ENCODE measurements at places on chromosomes 2 and 18.

GRCh38 chr2:217404236-217404760 lies 544.4 kb upstream of the TNP1 start:
- no peak for DNase-seq

GRCh38 chr2:192025637-192026036 lies 169.1 kb downstream of the TMEFF2 start:
- DNase-seq = no peak

DNA sequence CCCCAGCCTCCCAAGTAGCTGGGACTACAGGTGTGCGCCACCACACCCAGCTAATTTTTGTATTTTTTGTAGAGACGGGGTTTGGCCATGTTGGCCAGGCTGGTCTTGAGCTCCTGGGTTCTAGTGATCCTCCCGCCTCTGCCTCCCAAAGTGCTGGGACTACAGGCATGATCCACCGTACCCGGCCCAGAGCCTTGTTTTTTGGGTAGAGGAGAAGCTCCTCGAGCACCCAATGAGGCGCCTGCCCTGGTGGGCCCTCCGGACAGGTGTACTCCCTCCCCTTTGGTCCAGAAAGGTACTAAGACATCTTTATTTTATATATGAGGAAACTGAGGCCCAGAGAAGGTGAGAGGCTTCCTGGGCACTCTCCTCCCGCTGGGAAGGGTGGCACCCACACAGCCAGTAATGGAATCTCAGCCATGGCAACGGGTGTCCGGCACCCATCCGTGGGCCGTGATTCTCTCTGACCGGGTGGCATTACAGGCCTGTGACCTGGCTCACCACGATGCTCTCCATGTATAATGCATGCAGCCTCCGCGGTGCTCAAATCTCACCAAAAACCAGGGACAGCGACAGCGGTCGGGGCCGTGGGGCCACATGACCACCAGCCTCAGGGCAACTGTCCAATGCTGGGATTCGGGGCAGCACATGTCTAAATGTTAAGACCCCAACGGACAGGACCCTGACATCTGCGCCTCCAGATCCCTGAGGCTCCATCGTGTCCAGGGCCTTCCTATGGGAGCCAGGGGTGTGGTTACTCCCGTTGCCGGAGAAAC lies 16.8 kb upstream of the KLHL30 start:
- no peak for DNase-seq

DNA sequence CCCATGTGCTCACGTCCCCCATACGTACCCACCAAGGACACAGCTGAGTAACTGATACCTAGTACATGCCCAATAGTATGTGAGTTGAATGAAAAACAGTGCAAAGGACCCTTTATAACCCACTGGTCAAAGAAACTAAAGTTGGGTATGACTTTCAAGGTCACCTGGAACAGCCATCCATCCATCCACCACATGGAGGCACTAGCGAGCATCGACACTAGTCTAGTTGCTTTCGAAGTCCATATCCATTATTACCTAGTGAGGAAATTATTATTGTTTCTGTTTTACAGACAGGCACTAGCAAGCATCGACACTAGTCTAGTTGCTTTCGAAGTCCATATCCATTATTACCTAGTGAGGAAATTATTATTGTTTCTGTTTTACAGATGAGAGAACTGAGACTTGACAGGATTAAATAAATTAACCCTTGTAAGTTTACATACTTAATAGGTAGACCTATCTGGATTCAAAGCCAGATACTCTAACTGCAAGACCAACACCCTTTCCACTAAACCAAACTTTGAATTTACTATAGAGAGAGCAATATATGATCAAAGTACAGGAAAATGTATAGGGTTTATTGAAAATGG lies 233.7 kb downstream of the METTL4 start:
- no peak for DNase-seq

DNA sequence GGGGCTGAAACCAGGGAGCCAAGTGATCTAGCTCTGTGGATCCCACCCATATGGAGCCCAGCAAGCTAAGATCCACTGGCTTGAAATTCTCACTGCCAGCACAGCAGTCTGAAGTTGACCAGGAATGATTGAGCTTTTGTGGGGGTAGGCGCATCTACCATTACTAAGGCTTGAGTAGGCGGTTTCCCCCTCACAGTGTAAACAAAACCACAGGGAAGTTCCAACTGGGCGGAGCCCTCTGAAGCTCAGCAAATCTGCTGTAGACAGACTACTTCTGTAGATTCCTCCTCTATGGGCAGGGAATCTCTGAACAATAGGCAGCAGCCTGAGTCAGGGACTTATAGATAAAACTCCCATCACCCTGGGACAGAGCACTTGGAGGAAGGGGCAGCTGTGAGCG lies 96.7 kb downstream of the CCDC148 start:
- no peak for DNase-seq

DNA sequence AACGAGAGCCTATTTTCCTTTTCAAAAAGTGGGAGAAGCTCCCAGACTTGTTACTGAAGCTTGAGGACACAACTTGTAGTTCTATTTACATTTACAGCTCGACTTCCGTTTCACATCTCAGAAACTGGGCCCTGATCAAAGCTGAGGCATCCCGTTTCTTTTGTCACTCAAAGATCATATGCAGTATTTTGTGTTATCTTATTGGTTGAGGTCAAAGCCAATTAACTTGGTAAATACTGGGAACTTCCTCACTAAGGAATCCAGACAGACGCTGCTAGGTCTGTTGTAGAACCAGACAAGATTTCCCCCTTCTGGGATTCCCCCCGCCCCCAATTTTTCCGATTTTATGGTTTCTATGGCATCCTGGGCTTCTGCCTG lies 50.3 kb downstream of the TSN start:
- DNase-seq = no peak

DNA sequence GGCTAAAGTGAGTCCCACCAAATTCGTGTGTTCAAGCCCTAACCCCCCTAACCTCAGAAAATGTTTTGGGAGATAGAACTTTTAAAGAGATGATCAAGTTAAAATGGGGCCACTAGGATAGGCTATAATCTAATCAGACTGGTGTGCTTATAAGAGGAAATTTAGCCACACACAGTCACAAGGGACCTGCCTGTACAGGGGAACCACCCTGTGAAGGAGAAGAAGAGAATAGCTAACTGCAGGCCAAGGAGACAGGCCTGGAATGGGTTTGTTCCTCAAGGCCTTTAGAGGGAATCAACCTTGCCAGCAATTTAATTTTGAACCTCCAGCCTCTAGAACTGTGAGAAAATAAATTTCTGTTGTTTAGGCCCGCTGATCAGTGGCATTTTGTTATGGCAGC lies 36.0 kb upstream of the TANK start:
- DNase-seq = no peak

DNA sequence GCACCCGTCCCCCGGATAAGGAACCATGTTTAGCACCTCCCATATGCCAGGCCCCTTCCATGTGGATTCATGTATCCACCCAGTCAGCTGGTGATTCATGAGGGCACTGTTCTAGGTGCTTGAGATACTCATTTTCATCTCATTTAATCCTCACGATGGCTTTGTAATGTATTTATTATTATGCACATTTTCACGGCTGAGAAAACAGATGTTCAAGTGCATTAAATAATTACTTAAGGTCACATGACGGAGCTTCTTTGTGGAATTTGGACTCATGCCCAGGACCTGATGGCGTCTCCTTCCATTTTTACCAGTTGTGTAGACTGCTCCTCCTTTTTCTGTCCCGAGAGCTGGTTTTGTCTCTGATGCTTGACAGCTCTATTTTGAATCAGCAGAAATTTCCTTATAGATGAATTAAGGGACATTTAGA lies 72.2 kb upstream of the RBM44 start:
- DNase-seq = peak; percentile 87

- DNase-seq = no peak
Measured at GRCh38 chr2:167294776-167295140, 406.5 kb downstream of the XIRP2 start.

DNA sequence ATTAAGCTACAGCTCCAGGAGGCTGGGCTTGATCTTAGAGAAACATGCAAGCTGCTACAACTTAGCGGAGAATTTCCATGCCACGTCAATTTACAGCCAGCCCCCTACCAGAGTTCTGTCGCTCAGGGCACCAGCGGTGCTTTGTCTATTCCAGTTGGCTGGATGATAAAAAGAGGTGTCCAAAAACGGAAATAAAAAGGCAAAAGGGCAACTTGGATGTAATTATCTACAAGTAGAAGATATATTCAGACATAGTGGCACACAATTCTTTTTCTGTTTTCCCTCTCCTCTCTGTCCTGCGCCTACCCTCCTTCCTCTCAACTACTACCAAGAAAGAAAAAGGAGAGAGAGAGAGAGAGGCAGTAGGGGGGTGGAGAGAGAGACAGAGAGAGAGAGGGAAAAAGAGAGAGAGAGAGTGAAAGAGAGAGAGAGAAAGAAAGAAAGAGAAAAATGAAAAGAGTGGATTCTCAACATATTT lies 363 bp upstream of the RFTN2 start:
- no peak for DNase-seq

GRCh38 chr18:34281722-34282121 lies 57.0 kb upstream of the NOL4 start:
- peak; percentile 75 for DNase-seq

DNA sequence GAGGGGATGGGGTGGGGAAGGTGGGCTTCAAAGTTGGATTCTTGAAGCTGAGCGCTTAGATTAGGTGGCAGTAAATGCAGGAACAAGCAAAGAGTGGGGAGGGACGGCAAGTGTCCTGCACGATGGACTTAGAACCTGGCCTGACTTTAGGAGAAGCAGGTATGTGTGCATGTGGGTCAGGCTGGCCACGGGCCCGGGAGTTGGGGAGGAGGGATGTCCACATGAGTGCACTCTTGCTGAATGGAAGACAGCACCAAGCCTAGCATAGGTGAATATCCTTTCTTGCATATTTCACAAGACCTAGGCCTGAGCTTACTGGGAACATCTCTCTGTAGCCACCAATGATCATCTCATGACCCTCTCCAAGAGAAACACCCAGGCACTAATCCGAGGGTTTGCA lies 96.1 kb downstream of the DDX1 start:
- no peak for DNase-seq

DNA sequence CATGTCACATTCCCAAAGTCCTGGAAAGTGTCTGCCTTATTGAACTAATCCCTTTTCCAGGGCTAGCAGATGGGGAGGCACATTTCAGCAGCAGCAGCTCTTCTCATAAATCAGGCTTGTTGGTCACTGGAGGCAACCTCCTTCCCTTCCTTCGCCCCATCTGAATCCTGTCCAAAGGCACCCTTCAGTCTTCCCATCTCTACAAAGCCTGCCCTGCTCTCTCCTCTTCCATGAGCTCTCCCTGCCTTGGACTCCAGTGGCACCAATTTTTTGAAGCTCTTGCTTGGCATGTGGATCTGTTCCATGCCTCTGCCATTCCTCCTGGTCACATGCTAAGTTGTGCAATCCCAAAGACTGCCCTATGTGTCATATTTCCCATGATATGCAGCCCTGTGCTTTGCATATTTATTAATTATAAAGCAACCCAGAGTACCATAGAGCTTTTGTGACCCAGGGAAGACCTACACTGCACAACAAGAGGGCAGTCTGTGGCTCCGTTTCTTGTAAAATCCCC lies 70.3 kb downstream of the ANTXR1 start:
- DNase-seq = no peak

- no peak for DNase-seq
Measured at GRCh38 chr2:177430411-177430810, 37.8 kb downstream of the AGPS start.

GRCh38 chr18:56214706-56215105 lies 423.7 kb downstream of the TXNL1 start:
- DNase-seq = no peak

GRCh38 chr18:50981381-50981780 lies 13.5 kb downstream of the ELAC1 start:
- DNase-seq = no peak

DNA sequence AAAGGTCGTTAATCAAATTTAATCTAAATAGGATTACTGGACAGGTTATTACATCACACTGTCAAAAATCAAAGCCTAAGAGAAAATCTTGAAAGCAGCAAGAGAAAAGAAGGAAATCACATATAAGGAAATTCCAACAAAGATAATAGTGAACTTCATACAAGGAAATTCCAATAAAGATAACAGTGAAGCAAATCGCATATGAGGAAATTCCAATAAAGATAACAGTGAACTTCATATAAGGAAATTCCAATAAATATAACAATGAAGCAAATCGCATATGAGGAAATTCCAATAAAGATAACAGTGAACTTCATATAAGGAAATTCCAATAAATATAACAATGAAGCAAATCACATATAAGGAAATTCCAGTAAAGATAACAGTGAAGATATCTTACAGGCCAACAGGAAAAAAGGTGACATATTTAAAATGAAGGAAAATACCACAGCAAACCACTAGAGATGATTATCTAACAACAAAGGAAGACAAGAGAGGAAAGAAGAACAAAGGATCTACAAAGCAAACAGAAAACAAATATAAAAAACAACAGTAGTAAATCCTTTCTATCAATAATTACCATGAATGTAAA lies 787.7 kb downstream of the CCDC85A start:
- no peak for DNase-seq

- peak; percentile 41 for DNase-seq
Measured at GRCh38 chr18:43587538-43588153, 310.4 kb upstream of the SYT4 start.

- no peak for DNase-seq
Measured at GRCh38 chr2:207061181-207061580, 104.6 kb downstream of the KLF7 start.

- DNase-seq = no peak
Measured at GRCh38 chr2:113895301-113895700, 5.4 kb downstream of the ACTR3 start.

DNA sequence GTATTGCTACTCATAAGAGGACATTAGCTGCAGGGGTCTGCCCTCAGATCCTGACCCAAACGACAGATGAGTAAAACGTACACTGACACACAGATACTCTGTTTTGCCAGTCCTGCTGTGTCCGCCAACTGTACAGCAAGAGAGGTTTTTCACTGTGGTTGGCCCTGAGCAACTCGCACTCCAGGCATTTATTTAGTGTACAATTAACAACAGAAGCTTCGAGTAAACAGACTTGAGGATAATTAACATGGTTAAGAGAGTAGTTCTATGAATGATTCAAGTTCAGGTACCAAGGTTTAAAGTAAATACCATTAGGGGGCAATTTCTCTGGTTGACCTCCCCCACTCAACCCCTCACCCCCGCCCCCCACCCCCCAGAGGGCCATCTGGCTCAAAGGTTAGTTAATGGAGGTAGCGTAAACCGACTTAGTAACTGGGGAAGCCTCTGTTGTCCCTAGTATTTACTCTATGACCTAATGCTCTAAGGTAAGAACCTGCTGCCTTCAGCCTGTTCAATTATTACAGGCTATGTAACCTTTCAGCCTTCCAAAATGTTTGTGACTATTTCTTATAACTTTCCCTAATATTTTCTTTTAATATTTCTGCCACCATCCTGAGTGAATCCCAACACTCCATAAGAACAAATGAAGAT lies 103.9 kb upstream of the XIRP2 start:
- peak; percentile 45 for DNase-seq

GRCh38 chr2:14781142-14781541 lies 148.6 kb downstream of the LRATD1 start:
- DNase-seq = no peak

- no peak for DNase-seq
Measured at GRCh38 chr2:126221506-126221905, 434.5 kb upstream of the GYPC start.

All from NCI-H1092 (cell line).